ENCODE measurements at places on chromosomes 3 and 15. TPM values are rescaled to one million over a fixed set of nuclear protein-coding genes. Genes with fewer than 3 reads are reported as not detected.

HRG gene
- not detected for total RNA-seq

DNA sequence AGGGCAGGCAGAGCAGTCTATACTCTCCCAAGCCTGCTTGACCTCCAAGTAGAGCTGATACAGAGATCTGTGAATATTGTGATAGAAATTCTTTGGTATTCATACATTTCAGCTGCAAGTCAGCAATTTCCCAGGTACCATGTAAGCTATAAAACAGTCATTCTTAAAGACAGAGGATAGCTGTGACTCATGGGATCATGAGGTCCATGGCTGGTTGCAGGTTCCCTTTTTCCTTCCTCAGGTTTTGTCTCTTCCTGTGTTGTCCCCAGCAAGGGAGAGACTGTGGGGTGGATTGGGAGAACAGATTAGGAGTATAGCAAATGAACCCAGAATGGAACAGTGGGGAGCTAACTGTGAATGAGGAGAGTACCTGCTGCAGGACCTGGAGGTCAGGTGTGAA lies 5.4 kb upstream of the P4HTM start:
- DNase-seq = peak; percentile 27

GRCh38 chr3:188819939-188820338 lies 351.8 kb upstream of the TPRG1 start:
- peak; percentile 35 for DNase-seq

DNA sequence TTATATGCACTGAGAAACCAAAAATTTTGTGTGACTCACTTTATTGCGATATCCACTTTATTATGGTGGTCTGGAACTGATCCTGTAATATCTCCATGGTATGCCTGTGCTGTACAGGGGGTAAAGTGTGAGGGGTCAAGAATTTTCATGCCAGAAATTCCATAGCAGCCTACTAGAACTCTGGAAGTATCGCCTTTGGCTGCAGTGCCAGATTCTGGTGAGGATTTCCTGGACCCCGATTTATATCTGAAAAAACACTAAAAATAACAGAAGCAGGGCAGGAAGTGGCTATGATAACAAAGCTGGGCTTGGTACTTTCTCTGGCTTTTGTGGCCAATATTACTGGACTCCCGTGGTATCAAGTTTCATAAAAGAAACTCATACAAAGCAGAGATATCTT lies 36.4 kb downstream of the CCDC80 start:
- peak; percentile 86 for DNase-seq
